ENCODE measurements at places on chromosomes 13 and 19. TPM values are rescaled to one million over a fixed set of nuclear protein-coding genes. Genes with fewer than 3 reads are reported as not detected.

ZNF285 gene
- total RNA-seq: not detected

C19orf33 gene
- total RNA-seq: 1,318 TPM

SYT5 gene
- total RNA-seq: 1.5 TPM

CEACAM16 gene
- not detected for total RNA-seq

CPT1C gene
- total RNA-seq: 0.47 TPM

INTS6 gene
- 49.4 TPM for total RNA-seq

GRK1 gene
- not detected for total RNA-seq

SLC10A2 gene
- not detected for total RNA-seq

CLN5 gene
- 11.1 TPM for total RNA-seq

ONECUT3 gene
- total RNA-seq: not detected

GARIN5A gene
- 2.8 TPM for total RNA-seq

MTUS2 gene
- total RNA-seq: 0.05 TPM

CGB5 gene
- total RNA-seq: not detected

GPR4 gene
- not detected for total RNA-seq

NTN5 gene
- not detected for total RNA-seq

CABP5 gene
- total RNA-seq: not detected

FAM124A gene
- total RNA-seq: not detected

ZNF836 gene
- 0.10 TPM for total RNA-seq

ZMYM5 gene
- 8.3 TPM for total RNA-seq
